Sciatic nerve (tissue), 2 donors: ENCODE measurements at places on chromosomes 5 and 9.

GRCh38 chr5:98989727-98990126, 60.9 kb upstream of the CHD1 start:
- DNase-seq = no peak

DNA sequence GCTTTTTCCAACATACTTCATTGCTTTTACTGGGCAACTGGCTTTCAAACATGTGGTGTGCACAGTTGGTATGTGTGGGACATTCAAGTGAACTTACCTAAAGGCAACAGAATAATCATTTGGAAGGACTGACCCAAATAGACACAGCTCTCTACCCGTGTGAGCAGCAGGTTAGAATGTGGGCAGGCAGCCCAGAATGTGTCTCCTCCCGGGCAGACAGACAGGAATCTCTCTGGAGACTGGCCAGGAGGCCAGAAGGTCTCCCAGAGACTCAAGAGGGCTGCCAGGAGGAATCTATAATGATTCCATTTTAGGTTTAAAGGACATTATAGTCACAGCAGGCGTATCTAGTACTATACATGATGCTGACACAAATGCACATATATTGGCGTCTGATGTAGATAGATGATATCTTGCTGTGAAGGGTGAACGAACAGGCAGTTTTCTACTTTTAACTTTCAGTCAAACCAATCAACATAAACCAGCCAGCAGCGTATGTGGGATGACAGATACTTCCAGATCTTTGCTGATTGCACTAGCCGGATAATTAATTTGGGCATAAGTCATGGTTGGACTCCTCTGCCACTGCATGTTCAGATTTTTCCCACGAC, 297.4 kb upstream of the ZNF608 start:
- no peak for DNase-seq

GRCh38 chr9:10173561-10173960, 439.2 kb downstream of the PTPRD start:
- no peak for DNase-seq

DNA sequence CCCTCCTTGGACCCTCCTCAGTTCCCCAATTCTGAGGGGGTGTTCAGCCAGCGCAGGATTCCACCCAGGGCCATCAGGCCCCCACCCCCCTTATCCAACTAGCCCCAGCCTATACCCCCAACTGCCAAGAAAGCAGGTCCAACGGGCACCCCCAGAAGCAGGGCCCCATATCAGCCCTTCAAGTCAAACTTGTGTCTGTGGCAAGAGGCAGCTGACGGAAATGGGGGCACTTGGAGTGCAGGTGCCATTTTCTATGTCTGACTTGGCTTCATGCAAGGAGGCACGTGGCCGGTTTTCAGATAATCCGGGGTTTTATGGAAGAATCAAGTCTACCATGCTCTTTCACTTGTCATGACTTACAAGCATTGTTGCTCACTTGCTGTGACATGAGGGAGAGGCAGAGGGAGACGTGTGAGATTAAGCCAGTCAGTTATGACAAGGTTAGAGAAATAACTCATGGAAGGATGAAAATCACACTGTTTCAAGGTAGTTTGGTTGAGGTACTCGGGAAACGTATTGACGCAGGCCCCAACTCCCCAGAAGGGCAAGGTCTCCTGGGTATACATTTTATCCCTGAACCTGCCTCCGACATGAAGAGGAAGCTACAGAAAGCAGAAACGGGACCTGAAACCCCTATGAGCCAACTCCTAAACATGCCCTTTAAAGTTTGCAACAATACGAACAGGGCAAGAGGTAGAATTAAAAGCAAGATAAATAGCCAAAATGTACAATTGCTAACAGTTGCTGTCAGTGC, 26.5 kb upstream of the CLPTM1L start:
- no peak for DNase-seq

GRCh38 chr5:42013561-42013960, 88.5 kb downstream of the FBXO4 start:
- no peak for DNase-seq

GRCh38 chr9:33837138-33837537, 20.2 kb downstream of the UBE2R2 start:
- no peak for DNase-seq

DNA sequence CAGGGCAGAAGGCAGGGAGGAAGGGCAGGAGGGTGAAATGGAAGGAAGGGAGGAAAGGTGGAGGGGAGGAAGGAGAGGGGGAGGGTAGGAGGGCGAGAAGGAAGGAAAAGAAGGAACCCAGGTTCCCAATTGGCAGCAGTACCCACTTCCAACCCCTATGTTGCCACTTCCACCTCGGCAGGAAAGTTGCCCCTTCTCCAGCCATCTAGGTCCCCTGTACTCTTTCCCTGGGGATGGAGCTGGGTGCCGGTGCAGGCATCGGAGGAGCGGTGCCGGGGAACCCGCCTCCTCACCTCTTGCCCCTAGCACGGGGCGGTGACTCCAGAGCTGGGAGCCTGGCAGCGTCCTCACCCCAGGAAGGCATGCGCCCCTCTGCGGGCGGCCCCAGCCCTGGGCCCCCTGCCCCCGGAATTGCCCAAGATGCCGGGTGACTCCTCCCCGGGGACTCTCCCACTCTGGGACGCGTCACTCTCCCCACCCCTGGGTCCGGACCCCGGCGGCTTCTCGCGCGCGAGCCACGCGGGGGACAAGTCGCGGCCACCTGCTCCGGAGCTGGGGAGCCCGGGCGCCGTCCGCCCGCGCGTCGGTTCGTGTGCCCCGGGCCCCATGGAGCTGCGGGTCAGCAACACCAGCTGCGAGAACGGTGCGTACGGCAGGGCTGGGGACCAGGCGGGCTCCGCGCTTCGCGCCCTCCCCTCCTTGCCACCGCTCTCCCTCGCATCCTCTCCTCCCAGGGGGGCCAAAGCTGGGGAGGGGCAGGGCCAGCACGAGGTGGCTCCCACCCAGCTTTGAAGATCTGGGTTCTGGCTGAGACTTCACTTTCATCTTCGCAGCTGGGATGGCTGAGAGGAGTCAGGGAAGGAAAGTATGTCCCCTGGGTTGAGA, at the start of gene NIPAL4:
TSS of gene NIPAL4 (plus strand) at position 499 of the 885 bp plus-strand sequence. CDS start at position 607, 108 bp downstream.
- DNase-seq = no peak
